Sigmoid colon (tissue), 7 donors: ENCODE measurements at places on chromosomes 13 and 19. TPM values are rescaled to one million over a fixed set of nuclear protein-coding genes. Genes with fewer than 3 reads are reported as not detected.

The SLC35E1 gene
- 10.8 TPM for polyA plus RNA-seq

The KLK13 gene
- 0.60 TPM for polyA plus RNA-seq

The NAA16 gene
- polyA plus RNA-seq: 6.6 TPM

The ACER1 gene
- not detected for polyA plus RNA-seq

The ZNF677 gene
- polyA plus RNA-seq: 1.8 TPM

The RRAS gene
- polyA plus RNA-seq: 79.8 TPM

The LGALS4 gene
- 7,672 TPM for polyA plus RNA-seq

The FKRP gene
- 3.6 TPM for polyA plus RNA-seq

The ZNF865 gene
- 3.0 TPM for polyA plus RNA-seq

The KLK15 gene
- 2.1 TPM for polyA plus RNA-seq

The GDF15 gene
- 7.2 TPM for polyA plus RNA-seq

The CCDC159 gene
- polyA plus RNA-seq: 16.2 TPM

The GPR12 gene
- polyA plus RNA-seq: not detected

The ZNF440 gene
- 9.0 TPM for polyA plus RNA-seq
